Omental fat pad (tissue), 4 donors: ENCODE measurements at places on chromosomes 2 and 18. TPM values are rescaled to one million over a fixed set of nuclear protein-coding genes. Genes with fewer than 3 reads are reported as not detected.

DNA sequence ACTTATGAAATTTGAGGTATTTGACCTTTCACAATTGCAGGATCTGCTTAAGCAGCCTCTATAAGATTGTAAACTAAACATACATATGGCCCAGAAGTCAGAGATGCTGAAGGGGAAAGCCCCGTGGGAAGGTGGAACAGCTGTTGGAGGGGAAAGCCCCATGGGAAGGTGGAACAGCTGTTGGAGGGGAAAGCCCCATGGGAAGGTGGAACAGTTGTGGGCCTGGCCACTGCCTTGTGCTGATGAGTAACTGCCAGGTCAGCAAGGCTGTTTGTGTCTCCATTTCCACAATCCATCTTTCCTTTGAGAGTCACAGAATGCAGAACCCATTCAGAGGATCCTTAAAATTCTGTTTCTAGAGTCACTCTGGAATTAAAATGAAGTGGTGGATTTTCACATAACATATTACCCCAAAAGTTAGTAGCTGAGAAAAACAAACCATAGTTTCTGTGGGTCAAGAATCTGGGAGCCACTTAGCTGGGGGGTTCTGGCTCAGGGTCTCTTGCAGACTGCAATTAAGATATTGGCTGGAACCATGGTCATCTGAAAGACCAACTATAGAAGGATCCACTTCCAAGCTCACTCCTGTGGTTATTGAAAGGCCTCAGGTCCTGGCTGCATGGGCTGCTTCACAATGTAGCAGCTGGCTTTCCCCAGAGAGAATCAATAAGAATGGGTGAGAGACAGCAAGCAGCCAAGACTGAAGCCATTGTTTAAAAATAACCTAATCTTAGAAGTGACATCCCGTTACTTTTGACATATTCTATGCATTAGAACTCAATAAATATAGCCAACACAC is 86.6 kb upstream of the CAVIN2 start:
- DNase-seq: no peak

GRCh38 chr2:160397530-160397865 is 96.1 kb downstream of the RBMS1 start:
- DNase-seq: no peak

GRCh38 chr18:22549260-22549937 is 131.7 kb upstream of the CTAGE1 start:
- no peak for DNase-seq

DNA sequence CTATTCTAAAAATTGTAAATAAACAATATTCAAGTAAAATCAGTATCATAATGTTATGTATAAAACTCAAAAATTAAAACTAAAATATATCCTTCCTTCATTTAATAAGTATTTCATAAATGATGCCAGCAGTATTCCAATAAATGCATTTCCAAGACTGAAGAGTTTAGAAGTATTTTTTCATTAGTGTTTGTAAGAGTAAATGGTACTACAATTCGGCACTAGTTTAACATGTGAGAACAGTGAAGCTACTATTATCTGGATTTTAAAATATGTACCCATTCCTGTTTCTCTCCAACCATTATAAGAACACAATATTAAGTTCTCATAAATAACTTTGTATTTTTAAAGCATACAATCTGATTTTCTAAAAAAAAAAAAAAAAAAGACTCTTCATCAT is 3.3 kb downstream of the BAZ2B start:
- no peak for DNase-seq

DNA sequence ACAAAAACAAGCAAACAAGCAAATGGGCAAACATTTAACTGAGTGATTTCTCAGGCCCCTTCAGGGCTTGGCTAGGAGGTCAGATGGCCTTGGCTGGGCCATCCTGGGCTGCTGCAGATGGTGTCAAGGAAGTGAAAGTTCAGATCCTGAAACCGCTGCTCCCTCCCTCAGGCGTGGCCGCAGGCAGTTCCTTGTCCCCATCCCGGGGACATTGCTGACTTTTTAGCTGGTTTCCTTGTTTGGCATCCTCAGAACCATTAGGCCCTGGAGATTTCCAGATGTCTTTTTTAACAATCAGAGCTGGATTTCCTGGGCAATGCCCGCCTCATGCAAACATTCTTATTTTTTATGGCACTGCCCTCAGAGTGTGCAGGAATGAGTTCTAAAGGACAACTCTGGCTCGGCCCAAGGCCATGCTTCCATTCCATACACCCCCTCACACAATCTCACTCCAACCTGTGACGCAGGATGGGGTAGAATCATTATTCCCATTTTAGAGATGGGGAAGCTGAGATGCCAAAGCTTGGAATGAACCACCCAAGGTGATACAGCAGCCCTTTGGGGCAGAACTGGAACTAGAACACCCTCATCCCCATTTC is 86.1 kb upstream of the ZCCHC2 start:
- no peak for DNase-seq

Gene GKN2
- not detected for total RNA-seq

Gene RTP5
- not detected for total RNA-seq

Gene FIGN
- 9.4 TPM for total RNA-seq
